ENCODE measurements at places on chromosomes 5 and 9.

GRCh38 chr9:5971740-5972139 lies 43.7 kb downstream of the RANBP6 start:
- no peak for DNase-seq

DNA sequence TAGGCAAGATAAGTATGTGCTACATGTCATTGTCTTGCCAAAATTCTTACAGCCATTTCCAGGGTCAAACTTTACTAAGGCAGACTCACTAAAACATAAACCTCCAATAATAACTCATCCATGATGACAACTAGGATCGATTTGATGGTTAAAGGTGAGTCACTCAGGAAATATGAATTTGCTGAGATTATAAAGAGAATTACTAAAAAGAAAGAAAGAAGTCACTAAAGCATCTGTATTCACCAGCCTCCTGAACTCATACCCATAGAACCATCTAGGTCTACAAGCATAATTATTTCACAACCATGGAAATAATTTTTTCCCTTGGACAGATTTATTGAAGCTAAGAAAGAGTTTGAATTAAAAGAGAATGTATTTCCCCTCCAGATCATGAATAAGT lies 258.6 kb downstream of the TLE1 start:
- no peak for DNase-seq

- no peak for DNase-seq
Measured at GRCh38 chr9:13568405-13568804, 288.9 kb upstream of the MPDZ start.

DNA sequence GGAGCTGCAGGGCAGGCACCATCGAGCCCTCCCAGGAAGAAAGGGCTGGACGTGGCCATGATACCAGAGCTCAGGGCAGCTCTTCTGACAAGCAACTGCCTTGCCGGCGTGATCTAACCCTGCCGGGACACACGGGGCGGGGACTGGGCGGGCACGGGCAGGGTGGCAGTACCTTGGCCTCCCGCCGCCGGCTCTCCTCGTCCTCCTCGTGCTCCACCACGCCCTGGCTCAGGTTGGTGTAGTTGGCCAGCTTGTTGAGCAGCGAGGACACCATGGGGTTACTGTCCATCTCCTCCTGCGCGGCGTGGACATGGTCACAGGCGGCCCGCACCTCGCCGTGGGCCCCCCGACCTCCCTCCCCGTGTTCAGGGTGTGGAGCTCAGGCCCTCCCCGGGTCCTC lies 18.5 kb downstream of the SLC12A7 start:
- DNase-seq: no peak

DNA sequence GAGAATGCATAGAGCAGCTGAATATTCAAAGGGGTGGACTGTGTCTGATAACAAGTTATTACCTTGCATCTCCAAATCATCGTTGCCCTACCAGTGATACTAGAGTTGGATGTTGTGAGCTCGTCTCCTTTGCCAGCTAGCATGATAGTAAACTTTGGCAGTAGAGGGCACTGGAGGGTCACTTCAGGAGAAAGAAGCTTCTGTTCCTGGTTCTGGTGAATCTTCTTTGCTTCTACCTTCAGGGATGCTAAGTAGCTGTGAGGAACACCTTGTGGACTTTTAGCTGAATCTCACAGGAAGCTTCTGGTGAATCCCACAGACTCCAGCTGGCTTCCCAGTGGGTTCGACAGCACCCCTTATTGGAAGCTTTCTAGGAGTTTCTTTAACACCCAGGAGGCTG lies 626.6 kb upstream of the SGCD start:
- no peak for DNase-seq

GRCh38 chr5:124570285-124571035 lies 176.0 kb downstream of the ZNF608 start:
- DNase-seq: no peak

- no peak for DNase-seq
Measured at GRCh38 chr5:172007175-172008110, 1.0 kb upstream of the FBXW11 start.

- no peak for DNase-seq
Measured at GRCh38 chr5:78589923-78590322, 58.6 kb downstream of the LHFPL2 start.

GRCh38 chr5:59685793-59686192 lies 207.7 kb downstream of the PDE4D start:
- DNase-seq: no peak

DNA sequence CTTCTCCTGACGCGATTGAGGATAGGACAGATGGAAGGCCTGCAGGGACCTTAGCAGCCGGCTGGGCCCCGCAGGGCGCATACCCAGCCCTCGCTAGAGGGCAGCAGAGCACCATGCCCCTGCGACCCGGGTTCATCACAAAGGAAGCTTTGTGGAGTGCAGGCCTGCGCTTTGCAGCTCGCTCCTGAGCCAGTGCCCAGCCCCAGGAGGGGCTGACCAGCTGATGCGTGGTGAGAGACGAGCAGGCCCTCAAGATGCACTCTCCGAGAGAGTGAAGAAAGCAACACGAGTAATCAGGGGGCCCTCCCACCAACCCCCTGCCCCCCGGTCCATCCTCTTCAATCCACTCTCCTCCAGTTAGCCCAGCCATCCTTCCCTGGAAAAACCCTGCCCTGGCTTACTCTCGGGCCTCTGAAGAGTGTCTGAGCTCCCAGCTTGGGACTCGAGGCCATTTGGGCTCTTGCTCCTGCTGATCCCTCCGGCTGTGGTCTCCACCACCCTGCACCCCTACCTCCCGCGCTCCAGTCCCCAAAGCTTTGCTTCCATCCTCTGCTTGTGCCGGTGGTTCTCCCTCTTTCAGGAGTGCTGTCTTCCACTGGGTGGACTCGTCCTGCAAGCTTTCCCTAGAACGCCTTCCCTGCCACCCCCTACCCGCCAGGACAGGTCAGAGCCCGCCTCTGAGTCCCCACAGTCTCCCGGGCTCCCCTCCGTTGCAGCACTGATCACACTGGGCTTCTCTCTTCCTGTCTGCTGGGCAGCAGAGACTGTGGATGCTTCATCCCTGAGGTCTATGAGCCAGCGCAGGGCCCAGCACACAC lies 9.1 kb upstream of the KIF12 start:
- no peak for DNase-seq

- DNase-seq: no peak
Measured at GRCh38 chr5:35009019-35009418, 38.7 kb downstream of the AGXT2 start.

DNA sequence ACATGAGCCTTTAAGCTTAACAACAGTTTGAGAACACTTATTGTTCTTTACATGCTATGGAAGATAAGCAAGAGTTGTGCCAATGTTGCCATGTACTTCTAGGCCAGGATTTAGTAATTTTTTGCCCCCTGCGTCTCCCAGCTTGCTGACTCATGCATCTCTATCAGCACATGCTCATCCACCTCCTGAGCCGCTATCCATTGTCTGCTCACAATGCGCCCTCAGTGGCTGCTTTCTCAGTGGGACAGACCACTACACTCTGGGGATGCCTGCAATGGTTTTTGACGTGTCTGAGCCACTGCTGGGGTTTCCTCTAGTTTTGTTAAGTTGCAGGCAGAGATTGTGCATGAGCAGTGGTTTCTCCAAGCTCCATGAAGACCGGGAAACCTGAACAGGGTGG lies 50.9 kb upstream of the PHF2 start:
- no peak for DNase-seq

- DNase-seq: no peak
Measured at GRCh38 chr9:92402826-92403745, 1.3 kb downstream of the OGN start.

DNA sequence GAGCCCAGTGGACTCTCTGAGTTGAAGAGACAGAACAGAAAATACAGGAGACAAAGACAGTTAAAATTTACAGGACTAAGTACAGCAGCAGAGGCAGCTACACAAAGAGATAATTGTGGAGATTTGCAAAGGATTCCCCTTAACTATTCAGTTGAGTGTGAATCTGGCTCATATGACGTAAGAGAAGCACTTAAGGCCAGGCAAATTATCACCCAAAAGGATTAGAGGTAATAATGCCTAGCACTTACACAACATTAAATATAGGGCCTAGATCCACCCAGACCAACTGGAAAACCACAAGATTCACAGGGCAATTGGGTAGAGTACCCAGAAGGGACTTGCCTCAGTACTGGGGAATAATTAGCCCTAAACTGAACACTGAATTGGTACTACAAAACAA lies 41.3 kb downstream of the ADAMTS6 start:
- DNase-seq: no peak

DNA sequence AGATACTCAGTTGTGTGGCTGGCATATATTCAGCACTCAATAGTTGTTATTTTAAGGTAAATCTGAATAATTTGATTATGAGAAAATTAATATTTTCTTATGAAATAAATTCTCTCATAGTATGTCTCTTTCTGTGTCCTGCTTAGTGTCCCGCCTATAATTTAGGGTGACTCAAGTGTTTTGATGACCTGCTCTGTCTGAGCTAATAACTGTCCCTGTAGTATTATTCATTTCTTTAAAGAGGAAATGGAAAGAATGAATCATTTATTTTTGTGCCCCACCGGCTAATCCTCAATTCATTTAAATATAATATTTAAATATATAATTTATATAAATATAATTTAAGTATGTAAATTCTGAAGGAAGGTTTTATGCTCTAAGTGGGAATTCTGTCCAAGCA lies 4.1 kb downstream of the SLC1A1 start:
- DNase-seq: no peak

DNA sequence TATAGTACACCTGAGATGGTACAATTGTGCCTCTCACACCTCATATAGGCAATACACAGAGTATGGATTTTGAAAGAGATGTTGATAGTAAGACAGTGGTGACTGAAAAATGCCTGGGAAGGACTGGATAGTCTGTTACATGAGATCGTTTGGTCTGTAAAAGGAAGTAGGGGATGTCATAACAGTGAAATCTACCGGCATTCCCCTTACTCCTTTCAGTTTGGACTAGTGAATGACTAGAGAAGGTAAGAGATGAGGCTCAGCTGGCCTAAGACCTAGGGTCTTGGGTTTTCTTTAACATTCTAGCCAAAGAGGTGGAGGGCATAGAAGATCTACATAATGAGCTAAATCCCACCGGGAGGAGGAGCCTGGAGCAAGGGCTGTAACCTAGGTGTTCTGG lies 8.1 kb downstream of the TAL2 start:
- DNase-seq: no peak

DNA sequence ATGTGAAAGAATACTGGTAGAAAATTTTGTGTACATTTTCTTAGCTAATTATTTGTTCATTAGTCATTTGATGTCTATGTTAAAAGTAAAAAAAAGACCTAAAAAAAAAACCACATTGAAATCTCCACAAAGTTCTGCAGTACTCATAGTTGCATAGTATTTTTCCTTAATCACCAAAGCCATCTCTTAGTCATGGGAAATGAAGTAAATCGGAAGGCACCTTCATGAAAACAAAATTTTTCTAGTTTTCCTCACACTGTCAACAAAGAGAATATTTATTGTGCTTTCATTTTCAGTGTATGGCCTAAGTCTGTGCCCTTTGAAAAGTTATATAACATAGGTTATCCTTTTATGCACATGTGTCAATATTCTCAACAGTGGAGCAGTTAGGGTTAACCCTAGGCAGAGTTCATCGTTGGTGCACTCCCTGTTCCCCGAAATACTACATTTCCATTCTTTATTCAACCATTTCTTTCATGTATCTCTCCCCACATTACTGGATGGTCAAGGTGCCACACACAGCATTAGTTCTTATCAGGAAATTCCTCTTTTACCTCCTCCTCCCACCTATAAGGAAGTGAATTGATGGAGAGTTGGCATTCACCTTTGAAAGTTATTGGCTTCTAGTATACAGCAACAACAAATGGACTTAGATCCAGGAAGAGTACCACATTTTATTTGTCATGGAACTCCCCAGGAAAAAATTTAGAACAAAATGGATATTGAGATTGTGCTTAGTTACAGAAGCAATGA lies 93.1 kb downstream of the NUDT12 start:
- no peak for DNase-seq

- DNase-seq: no peak
Measured at GRCh38 chr5:181265092-181265671, 4.2 kb upstream of the TRIM52 start.

DNA sequence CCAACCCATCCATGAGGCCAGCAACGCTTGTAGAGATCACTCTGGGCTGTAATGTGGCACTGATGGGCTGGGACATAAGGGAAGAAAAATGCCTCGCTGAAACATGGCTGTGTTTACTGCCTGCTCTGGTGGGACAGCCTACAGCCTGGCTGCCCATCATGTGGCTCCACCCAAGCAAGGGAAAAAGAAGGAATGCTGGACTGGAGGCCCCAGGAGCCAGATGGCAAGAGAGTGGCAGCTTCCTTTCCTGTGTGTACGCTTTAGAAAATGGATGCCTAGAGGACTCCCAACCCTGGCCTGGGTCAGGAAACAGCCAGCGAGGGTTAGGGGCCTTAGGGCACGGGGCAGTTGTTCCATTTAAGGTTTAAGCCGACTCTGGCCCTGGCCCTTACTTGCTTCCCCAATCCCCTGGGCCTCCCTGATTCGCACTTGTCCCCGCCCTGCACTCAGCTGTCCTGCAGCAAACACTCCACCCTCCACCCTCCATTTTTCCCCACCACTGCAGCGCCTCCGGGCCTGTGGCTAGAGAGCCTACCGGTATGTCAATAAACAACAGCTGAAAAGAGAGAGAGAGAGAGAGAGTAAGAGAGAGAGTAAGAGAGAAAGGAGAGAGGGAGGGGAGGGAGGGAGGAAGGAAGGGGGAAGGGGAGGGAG lies 819.4 kb downstream of the SEMA5A start:
- DNase-seq: no peak

DNA sequence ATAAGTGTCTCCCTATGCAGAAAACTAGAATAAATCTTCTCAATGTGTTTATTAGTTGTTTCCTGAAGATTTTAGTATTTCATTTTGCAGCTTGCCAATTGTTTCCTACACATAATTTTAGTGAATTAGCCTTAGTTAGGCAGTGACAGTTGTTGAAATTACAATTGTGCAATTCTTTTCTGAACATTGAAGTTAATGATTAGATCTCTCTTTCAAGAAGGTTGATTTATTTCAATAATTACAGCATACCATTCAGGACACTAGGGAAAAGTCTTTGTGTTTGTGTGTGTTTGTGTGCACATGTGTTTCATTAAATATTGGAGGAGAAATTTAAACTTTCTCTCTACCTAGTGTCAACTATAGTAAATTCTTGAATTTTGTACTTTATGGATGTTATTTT lies 199.6 kb upstream of the MPDZ start:
- DNase-seq: no peak

DNA sequence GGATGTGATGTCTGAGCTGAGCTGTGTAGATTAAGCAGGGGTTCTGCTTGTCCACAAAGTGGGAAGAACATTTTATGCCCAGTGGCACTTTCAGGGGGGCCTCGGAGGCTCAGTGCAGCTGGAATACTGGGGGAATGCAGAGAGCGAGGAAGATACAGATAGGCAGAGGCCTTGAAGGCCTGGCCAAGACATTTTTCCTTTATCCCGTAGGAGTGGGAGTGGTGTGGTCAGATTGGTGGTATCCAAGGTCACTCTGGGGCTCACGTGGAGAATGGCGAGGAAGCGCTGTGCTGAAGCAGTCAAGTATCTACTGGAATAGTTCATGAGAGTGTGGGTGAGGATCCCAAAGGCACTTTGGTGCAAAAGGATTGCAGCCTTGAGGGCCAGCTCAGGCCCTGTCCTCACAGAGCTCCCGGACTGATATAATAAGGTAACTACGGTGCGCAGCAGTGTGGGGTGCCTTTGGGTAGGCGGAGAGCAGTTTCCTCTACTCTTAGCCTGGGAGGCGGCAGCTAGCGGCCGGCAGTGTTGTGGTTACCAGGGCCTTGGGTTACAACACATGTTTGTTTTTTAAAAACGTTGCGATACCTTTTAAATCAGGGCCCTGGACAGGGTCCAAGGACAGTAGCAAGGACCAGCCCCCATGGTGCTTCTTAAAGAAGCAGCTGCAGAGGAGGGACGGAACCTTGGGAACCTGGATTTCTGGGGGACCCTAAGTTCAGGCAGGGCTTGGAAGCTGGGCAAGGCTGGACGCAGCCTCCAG lies 10.8 kb upstream of the CCDC69 start:
- no peak for DNase-seq

GRCh38 chr5:15008476-15008875 lies 136.9 kb upstream of the ANKH start:
- no peak for DNase-seq

Measured in T-helper 22 cell (primary cell).